NCI-H1105 treated with DMSO at 0.1 percent for 48 hours (cell line): ENCODE measurements at places on chromosomes 12 and 14.

GRCh38 chr14:81963846-81964245 is 430.2 kb upstream of the SEL1L start:
- DNase-seq, result no peak

- peak; percentile 79 for DNase-seq
Observed at GRCh38 chr14:61710853-61711817, 15.8 kb downstream of the HIF1A start.

GRCh38 chr14:93973607-93974006 is 2.8 kb downstream of the ASB2 start:
- DNase-seq, result no peak

DNA sequence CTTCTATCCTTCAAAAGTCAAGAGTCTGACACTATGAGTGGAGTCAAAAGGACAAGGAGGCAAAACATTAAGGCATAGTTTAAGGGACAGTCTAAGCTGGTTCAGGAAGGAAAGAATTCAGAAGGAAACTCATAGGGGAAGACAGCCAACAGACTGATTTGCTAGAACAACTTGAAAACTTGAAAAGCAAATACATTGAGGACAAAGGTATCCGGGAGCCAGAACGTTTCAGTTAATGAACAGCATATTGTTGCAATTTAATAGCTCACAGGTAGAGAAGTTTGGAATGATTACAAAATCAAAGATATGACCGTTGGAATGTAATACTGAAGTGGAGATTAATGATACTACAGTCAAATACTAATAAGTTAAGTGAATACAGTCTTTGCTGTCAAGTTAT is 312.8 kb upstream of the RPL10L start:
- DNase-seq, result no peak

DNA sequence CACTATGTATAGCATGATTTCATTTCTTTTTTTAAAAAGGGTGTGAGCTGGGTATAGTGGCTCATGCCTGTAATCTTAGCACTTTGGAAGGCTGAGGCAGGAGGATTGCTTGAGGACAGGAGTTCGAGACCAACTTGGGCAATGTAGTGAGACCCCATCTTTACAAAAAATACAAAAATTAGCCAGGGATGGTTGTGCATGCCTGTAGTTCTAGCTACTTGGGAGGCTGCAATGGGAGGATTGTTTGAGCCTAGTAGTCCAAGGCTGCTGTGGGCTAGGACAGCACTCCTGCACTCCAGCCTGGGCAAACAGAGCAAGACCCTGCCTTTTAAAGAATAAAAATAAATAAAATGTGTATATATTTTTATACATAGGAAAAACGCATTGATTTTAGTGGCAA is 43.0 kb downstream of the DIP2B start:
- no peak for DNase-seq

DNA sequence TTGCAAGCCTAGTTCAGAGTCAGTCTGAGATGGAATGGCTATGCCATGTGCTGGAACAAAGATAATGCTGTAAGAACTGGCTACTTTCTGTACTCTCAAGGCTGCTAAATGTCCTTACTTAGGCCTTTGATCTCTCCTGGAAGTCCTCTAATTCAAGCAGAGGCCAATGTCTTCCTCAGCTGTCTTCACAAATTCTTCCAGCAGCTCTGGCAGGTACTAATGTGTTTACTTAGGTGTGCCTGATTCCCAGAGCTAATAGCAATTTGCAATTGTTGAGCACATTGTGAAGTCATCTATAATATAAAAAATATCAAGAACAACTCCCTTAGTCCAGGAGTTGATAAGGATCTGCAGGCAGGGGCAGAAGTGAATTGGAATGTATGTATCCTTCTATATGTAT is 3.8 kb upstream of the MYF5 start:
- DNase-seq, result no peak

DNA sequence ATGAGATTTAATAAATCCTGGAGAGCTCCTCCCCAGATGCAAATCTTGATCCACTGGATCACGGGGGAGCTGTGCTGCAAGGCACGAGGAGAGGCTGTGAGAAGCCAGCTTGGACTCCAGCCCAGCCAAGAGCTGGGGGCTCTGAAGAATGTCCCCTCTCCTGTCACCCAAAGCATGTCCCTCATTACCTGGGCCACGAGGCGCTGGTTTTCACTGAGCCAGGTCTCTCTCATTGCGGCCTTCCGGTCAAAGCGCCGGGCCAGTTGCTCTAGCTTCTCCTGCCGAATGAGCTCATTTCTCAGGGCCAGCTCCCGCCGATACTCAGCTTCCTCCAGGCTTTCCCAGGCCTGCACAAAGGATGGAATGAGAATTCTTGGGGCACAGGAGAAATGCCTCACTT is 83.3 kb downstream of the SPTB start:
- DNase-seq, result no peak

GRCh38 chr12:25682421-25682820 is 129.3 kb upstream of the LMNTD1 start:
- no peak for DNase-seq

- DNase-seq, result peak; percentile 5
Observed at GRCh38 chr12:131530422-131530821, 180.5 kb upstream of the SFSWAP start.
